ENCODE measurements at places on chromosomes 7 and 10.

GRCh38 chr10:6342096-6342685 lies 139.5 kb downstream of the PFKFB3 start:
- no peak for DNase-seq

DNA sequence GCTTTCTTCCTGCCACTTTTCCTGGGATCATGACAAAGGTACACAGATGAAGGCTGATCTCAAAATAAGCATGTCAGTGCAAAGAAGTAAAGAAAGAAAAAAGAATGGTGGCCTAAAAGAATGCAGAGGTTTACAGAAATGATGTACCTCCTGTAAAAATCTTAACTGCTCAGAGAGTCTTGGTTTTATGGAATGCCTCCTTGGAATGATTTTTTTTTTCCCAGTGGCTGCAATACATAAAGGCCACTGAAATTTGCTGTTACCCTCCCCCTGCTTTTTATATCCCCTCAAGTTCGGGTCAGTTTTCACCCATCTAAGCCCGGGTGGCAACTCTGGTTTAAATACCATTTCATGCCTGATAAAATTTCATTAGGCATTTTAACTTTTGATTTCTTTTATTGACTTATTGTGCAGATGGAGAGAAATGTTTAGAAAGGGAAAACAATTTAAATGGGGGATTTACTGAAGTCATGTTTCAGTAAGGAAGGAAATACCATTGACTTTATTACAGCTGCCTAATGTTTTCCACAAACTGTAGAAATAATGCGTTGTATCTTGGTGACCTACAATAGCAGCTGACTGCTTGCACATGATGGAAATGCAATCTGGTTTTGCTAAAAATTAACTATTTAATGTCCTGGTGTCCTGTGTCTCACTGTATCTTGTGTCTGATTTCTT lies 102.5 kb downstream of the SAMD9 start:
- no peak for DNase-seq

DNA sequence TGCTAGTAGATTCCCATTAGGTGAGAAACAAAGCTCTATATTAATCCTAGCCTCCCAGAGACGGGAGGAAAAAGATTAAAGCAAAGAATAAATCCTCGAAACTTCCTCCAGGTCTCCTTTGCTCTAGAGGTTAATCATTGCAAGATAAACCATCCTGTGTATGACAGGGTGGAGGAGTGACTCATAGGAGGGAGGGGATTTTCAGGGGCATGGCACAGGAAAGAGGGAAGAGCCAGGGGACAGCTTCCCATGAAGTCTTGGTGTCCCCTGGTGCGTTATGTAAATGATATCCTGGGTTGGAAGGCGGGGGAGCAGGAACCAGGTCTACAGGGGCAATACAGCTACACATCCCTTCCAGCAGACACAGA lies 780 bp downstream of the CYP3A5 start:
- no peak for DNase-seq

DNA sequence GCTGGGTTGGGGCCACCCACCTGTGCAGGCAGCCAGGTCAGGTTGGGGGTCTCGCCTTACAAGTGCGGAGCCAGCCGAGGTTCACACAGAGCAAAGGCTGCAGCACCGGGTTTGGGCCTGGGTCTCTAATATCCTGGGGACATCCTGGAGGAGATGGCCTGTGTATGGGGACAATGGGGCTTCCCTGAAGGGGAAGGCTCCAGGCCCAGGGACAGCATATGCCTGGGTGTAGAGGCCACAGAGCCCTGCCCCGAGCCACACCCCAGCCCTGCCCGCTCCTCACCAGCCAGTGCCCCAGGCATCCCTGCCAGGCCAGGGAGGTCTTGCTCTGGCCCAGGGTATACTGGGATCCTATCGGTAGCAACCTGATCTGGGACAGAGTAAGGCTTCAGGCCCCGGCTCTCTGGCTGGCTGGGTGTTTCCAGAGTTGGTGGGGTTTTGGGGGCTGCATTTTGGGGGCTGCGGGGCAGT lies 9.1 kb downstream of the TTYH3 start:
- no peak for DNase-seq

DNA sequence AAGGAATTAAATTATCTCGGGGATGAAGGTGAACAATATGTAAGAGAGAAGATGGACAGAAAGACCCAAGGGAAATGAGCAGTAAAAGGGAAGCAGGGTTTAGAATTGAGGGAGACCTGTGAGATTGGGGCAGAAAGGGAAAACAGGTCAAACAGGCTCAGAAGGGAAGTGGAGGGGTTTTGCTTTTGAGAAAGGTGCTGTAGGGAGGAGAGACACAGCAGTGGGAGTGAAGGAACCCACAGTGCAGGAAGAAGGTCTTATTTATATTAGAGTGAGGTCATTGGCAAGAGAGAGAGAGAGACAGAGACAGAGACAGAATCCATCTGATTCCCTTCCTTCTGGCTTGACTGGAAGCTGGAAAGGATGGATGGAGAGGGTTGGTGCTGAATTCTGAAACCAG lies 3.5 kb upstream of the TCAF1 start:
- DNase-seq: no peak

DNA sequence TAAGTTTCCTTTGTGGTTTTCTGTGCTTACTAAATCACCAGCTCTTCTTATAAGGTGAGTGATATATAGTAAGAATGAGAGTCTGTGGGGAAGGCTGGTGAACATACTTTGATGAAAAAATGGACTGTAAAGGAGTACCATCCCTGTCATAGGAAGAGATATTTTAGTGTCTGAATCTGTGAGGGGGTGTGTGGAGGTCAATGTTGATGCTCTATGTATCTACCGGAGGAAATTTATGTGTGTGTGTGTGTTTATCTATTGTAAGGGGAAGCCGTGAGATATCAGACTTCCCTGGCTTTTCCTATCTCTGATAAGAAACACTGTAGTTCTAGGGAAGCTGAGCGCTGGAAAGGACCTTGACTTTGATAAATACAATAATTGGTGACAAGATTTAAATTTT lies 179.0 kb downstream of the PCDH15 start:
- no peak for DNase-seq

GRCh38 chr10:99528494-99529441 lies 4.0 kb upstream of the NKX2-3 start:
- DNase-seq: no peak

GRCh38 chr7:27942711-27943110 lies 202.7 kb downstream of the TAX1BP1 start:
- DNase-seq: no peak

DNA sequence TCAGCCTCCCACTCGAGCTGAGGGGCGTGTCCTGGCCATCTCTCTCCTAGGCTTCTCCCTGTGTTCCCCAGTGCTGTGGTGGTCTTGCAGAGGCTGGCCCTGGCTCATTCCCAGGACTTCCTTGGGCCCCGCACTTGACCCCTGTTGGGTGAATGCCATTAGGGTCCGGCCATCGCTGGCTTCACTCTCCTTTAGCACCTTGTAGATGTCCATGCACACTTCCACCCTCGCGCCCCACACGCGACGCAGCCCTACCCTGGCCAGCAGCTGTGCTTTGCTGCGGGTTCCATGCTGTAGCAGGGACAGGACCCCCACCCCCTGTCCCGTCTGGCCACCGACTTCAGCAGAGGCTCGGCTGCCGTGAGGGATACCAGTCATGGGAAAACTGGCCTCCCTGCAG lies 46.3 kb downstream of the PITRM1 start:
- DNase-seq: no peak

DNA sequence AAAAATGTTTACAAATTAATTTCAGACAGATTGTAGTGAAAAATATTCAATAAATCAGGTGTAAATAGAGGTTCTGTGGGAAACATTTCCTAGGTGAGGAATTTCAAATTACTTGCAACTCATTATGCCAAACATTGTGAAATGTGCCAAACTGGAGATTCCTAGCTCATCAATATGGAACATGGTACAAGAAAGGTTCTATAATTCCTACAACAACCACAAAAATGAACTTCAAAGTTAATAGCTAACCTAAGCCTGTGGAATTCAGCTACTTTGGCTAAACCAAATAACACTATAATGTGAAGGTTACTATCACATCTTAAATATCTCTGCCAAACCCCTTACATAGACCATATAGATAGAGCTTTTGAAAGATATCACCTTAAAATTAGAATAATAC lies 223.3 kb upstream of the HGF start:
- no peak for DNase-seq

- no peak for DNase-seq
Observed at GRCh38 chr10:53356616-53357349, 584.2 kb upstream of the MBL2 start.

GRCh38 chr7:82264783-82265305 lies 178.7 kb downstream of the CACNA2D1 start:
- no peak for DNase-seq

DNA sequence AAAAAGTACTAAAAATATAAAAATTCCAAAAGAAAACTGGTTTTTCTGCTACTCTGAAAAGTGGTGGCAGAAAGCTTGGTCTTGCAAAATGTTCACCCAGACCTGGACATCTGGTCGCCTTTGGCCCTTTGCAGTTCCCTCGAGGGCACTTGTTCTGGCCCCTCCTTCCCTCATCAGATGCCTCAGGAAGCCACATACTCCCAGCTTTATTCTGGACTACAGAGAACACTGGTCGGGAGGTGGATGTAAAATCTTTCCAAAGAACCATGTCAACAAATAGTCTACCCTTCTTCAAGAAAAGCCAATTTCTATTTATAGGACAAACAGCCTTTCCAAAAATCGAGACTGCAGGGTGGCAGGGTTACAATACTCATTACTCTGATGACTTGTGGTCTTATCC lies 726.1 kb downstream of the TNS3 start:
- no peak for DNase-seq

DNA sequence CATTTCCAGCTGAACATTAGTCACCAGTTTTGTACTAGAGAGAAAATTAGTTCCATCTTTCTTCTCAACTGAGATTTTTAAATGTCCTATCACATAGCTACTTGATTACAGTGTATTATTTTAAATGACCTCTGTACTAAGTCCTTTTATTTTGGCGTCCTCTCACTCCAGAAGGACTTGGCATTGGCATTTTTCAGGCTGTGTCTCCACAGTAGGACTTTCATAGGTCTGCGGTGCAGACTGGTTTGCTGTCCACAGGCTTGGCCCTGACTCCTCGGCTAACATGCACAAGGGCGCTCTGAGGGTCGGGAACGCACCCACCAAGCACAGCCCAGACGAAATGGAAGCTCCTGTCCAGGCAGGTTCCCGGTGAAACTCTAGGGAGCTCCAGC lies 6.5 kb downstream of the PTPRE start:
- DNase-seq: no peak

DNA sequence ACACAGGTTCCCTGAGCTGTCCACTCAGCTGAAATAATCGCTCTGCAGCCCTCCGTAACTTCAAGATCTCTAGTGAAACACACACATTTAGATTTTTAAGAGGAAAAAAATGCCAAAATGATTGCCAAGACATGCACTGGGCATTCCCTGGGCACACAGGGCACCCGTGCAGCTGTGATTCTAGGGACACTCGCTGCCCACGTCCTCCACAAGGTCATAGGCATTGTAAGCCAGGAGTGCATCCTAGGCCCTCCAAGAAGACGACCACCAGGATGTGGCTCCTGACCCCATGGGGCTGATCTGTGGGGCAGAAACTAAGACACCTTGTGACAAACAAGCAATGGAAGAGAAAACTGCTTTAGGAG lies 563.3 kb downstream of the PTPRN2 start:
- DNase-seq: no peak

GRCh38 chr10:21463436-21463835 lies 62.0 kb downstream of the SKIDA1 start:
- DNase-seq: no peak

GRCh38 chr10:34198953-34199352 lies 616.1 kb downstream of the PARD3 start:
- no peak for DNase-seq

- DNase-seq: no peak
Observed at GRCh38 chr10:83164156-83164555, 975.2 kb upstream of the GHITM start.

DNA sequence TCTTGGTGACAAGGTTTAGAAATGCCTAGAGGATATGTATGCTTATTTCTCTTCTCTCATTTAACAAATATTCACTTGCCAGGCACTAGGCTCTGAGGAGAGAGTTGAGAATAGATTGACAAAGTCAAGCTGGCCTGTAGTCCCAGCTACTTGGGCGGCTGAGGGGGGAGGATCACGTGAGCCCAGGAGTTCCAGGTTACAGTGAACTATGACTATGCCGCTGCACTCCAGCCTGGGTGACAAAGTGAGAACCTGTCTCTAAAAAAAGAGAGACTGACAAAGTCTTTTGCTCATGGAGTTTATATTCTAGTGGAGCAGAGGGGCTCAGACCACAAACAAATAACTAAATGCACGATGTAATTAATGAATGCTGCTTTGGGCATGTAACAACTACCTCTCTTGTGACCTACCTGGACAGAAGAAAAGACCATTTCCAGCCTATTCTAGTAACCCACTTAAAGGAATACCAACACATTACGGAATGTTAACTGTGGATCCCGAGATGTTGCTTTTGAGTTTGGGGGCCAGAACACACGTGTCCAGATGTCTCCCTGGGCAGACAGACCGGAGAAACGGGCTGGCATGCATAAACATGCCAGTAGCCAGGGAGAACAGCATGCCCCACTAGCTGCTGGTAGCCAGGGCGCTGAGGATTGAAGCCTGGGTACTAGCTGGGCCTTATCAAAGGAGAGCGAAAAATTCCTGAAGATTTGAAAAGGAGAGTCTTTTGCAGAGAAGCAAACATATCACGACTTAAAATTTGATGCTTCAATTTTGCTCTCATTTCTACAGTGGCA lies 2.6 kb upstream of the BMPR1A start:
- peak; percentile 72 for DNase-seq

GRCh38 chr7:148729984-148730733 lies 31.5 kb downstream of the CUL1 start:
- no peak for DNase-seq

DNA sequence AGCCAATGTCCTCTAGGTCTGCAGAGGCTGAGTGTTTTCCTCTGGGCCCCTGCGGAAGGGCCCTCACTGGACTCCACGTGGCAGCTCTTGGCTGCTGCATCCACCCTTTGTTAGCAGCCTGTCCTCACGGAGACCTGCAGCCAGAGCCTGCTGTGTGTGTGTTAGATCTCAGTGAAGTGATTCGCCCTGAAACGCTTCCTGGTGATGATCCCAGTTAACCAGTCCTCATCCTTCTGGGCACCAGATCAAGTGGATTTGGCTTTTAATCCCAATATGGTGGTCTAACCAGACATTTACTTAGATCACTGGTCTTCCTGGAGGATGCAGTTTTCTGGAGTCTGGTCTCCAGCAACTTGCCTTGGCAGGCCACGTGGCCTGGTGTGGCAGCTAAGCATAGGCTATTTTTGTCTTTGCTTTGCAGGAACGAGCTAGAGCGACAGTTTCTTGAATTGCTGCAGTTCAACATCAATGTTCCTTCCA lies 39.5 kb upstream of the GJD4 start:
- peak; percentile 51 for DNase-seq

- no peak for DNase-seq
Observed at GRCh38 chr10:86363833-86364490, 2.6 kb downstream of the GRID1 start.

GRCh38 chr7:22348379-22348778 lies 8.6 kb downstream of the RAPGEF5 start:
- no peak for DNase-seq

DNA sequence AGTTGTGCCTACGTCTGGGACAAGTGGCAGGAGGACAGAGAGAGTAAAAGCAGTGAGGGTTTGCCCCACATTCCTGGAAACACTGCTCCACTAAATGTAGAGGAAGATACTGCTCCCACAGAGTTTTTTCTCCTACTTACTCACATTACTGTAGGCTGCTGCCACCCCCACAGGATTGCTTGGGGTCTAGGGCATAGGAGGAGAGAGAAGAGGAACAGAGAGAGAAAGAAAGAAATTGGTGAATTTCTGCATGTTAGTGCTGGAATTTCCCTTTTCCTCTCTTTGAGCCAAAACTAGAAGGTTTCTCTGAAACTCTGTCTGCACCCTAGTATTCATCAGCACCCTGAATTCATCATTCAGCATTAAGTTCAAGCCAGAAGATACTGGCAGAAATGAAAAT lies 397.9 kb downstream of the INHBA start:
- DNase-seq: no peak

- DNase-seq: no peak
Observed at GRCh38 chr10:46285300-46285699, 1.5 kb upstream of the ANTXRL start.

All from left ventricle myocardium superior (tissue), 1 donor.